ENCODE measurements at places on chromosomes 12 and 14. TPM values are rescaled to one million over a fixed set of nuclear protein-coding genes. Genes with fewer than 3 reads are reported as not detected.

Gene ARHGEF40
- 8.3 TPM for total RNA-seq

Gene RNU4-1
- under 0.01 TPM for total RNA-seq

Gene TTC8
- total RNA-seq = 9.6 TPM

Gene RERG
- total RNA-seq = not detected

Gene GPR162
- total RNA-seq = 0.76 TPM

Gene TRIM9
- total RNA-seq = not detected

Gene CEBPE
- total RNA-seq = not detected

Gene B3GNT4
- total RNA-seq = under 0.01 TPM

Gene PGF
- 44.8 TPM for total RNA-seq

DNA sequence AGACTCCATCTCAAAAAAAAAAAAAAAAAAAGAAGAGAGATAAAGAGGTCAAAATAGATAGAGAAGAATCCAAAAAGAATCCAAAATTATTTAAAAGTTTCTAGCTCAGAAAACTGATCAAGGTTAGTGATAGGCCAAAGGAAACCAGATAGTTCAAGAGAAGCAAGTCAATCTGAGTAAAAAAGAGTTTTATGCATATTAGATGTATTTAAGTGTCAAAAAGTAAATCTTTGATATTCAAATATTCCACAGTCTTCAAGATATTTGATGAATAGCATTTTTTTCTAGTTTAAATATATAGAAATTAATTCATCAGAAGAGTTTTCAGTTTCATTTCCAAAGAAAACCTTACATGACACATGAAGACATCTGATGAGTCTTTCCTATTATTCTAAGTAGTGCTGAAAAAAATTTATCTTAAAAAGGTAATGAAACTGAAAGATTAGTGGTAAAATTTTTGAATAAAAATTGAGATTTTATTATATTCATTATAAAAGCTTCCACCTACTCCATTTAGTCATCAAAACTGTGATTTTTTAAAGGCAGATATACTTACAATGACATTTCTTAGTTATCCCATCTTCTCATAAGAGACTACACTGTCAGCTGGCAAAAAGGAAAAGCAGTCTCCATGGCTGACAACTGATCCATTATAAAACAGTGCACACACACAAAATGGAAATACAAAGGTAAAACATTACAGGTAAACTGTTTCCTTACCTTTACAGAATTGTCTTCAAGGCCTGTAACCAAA, 68.6 kb downstream of the RPS6KA5 start:
- DNase-seq = no peak

DNA sequence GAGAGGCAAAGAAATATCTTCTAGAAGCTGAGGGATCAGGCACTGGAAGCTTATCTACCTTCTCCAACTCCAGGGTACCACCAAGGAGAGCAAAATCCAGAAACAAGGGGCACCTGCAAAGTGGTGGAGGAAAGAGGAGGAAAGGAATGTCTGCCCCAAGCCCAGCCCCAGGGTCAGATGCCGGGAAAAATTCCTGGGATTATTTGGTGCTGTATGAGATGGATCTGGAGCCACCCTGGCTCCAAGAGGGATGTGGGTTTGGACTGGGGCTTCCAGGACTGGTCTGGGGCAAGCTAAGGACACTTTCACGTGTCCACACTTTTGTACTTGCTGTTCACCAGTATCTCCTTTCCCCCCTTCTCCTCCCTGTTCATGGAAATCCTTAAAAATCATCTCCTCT, 69.8 kb downstream of the DPF3 start:
- DNase-seq = no peak

DNA sequence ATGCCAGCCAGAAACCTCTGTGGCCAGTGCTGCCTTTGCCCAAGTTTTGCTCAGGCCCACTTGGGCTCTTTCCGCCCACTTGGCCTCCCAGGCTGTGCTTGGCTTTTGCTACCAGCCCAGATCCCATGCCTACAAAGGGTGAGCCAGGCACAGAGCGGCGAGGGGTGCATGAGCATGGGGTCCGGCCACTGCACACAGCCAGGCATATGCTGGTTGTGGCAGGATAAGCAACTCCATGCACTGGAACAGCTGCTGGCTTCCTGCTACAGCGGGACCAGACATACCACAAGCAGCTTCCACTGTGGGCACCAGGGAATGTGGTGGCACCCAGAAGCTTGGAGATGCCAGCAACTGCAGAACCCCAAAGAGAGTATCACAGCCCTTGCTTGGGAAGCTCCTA, 45.7 kb upstream of the PRPF39 start:
- no peak for DNase-seq

DNA sequence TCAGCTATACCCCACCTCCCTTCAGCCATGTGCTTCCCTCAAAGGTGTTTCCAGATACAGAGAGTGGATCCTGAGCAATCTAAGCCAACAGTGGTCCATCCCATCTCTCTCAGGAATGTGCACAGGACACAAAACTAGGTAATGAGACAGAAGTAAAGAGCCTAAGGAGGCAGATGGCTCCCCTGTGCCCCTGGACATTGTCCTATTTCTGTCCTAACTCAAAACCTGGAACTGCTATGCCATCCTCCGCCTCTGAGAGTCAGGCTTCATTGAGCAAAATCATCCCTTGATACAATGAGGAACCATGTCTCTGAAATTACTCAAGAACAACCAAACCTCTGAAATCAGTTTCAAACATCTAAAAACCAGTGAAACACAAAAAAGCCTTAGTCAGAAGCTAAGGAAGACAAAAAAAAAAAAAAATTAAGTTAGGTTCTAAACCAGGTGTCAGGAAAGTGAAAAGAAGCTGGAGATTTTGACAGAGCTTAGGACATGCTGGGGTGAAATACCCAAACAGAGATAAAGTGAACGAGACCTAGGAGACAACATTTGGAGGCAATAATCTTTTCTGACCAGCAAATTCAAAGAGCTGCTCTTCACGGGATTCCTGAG, 200.3 kb upstream of the PLEKHG7 start:
- no peak for DNase-seq

GRCh38 chr14:60008042-60008441, 83.7 kb upstream of the PCNX4 start:
- no peak for DNase-seq

DNA sequence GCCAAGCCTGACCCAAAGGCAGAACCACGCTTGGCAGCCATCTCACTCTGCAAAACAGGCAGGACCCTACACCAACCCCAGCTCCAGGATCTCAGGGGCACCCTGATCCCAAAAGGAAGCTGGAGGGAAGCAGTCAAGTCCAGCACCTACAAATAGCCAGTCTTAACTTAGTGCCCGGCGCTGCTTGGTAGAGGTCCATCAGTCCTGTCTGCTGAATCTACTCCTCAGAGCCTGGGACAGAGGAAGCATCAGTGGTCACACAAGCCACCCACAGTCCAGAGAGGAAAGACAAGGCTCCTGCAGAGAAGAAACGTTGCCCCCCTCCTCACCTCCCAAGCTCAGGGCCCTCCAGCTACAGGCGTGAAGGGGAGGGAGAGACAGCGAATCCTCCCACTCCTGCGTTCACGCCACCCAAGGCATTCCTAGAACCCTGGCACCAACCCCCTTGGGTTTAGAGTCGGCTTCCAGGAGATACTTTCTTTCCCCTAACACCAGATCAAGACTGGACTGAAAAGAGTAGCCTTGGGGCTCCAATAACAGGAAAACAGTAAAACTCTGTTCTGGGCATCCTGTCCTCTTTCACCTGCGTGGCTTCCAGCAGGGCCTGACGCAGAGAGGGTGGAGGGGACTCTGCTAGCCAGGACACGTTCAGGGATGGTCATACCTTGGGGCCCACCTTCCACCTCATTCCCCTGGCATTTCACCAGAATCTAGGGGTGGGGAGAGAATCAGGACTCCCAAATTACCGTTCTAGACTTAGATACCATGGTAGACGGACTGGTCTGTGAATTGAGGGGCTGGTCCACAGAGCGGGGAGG, 1.2 kb downstream of the PXN start:
- peak; percentile 36 for DNase-seq

GRCh38 chr12:116354950-116355783, 77.7 kb upstream of the MED13L start:
- no peak for DNase-seq

GRCh38 chr12:80411787-80412186, 32.2 kb upstream of the PTPRQ start:
- no peak for DNase-seq

DNA sequence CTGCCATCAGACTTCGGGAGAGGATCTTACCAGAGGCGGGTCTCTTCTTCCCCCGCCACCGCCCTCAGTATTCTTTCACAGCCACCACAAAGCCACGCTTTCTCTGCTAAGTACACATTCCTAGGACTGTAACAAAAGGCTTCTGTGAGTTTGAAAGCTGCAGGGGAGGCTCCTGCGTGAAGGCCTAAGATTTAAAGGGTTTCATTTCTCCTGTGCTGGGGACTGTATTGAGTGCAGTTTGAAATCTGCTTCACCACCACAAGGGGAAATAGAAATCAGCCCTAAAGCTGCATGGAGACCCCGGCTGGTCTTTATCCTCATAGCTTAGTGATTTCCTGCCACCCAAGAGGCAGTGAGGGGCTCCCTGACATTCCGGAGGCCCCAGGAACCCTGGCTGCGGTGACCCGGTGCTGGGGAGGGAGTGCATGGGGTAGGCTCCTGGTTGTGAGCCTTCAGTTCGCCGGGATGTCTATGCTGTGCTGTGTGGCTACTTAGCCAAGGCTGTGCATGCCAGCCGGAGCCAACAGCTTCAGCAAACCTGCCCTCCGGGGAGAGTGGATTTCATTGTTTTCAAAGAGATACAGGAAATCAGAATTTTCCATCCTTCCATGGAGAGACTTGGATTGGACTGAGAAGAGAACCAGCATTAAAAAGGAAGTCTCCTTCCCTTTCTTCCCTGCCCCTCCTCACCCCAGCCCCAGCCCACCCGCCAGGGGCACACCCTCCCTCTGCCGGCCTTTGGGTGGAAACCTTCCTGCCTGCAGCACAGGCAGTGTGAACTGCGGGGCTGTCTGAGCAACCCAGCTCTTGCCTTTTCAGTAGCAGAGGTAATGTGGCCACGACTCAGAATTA, 163.3 kb downstream of the ETV6 start:
- DNase-seq = no peak

- DNase-seq = peak; percentile 65
Measured at GRCh38 chr14:69693145-69693544, 73.8 kb upstream of the SRSF5 start.

DNA sequence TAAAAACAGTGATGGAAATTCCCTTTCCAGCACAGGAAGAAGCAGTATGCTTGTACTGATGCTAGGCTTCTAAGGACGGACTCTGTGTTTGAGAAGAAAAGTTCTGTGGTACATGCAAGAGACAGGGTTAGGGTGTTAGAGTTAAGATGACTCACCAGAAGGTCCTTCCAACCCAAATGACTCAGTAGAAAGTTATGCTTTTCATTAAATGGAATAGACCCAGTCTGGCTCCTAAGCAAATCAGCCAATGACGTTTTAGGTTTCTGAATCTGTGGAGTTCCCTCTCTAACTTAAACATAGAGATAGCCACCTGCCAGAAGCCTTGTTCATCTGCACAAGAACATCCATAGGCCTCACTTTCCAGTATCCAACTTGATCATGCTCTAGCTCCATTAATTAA, 5.7 kb downstream of the PTHLH start:
- DNase-seq = peak; percentile 85

DNA sequence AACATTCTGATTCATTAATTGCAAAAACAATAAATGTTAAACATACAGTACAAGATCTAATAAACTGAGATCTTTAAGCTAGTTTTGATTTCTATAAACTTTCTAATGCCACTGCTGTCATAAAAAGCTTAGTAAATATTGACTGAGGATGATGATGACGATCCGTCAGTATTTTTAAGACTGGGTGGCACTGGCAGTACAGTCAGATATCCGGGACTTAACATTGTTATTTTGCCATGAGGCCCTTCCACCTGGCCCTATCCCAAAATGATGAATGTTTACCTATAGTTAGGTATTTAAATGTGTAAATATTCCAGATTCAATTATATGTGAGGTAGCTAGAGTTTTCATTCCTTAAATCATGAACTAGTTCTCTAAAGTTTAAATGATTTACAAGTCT, 158.5 kb downstream of the FOXA1 start:
- DNase-seq = no peak

DNA sequence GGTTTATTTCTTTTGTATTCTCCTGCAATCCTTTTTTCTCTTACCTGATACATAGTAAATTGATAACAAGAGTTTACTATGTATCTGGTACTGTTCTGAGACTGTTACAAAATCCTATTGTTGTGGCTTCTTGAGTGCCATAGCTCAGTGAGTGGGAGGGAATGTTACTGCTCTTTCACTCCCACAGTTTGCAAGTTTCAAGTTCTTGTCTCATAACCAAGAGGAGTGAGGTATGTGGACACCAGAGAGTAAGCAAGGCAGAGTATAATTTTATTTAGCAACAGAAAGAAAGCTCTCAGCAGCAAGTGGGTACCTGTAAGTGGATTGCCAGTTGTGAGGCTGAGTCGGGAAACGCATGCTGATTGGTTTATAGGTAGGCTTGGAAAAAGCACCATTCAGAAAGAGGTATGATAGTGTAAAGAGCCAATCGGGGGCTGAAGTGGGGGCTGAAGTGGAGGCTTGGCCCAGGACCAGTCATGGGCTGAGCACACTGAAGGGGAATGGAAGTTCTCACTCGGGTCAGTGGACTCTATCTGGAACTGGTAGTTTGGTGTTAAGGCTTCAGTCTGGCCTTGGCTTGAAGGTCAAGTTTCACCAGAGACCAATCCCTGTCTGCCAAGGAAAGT, 850.8 kb downstream of the TMTC2 start:
- DNase-seq = no peak

DNA sequence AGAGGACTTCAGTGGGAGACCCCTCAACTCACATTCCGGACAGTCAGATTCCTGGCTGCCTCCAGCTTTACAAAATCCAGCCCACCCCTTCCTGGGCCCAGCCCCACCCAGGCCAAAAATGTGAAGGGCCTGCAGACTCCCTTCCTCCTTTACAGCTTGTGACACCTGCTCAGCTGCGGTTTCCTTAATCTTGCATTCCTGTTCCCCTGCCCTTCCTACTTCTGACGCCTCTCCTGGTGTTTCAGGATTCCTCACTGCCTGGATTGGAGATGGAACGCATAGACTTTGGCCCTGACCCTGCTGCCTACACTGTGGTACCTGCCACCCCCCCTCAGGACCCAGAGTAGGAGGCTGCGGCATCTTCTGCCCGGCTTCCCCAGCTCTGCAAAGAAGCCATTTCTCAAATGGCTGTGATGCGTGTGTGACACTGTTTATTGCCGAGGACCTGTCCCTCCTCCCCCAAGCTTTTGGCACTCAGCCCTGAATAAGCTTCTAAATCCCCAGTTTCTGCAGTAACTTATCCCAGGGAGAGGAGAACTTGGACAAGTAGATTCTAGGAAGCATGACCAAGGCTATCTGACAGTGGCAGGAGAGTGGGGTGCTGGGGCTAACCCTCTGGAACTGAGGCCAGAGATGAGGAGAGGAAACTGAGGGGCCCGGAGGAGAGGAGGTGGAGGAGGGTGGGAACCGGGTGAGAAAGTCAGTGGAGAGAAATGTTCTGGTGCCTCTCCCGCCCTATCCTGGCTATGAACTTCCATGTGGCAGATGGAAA, 24.9 kb upstream of the BCDIN3D start:
- no peak for DNase-seq

DNA sequence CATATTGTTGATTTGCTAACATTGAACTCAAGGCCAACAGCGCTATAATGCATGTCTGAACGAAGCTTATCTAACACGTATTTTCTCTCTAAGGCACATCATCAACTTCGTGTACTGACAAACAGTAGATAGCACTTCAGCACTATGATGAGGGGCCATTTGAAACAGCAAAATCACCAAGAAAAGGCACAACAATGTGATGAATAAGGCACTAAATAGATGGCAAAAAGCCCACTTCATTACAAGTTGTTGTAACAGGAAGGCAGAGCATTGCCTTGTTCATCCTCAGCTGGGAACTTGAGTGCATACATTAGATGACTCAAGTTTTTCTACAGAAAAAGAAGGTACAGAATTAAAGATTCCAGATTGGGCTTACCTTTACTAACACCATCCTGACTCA, 75.2 kb downstream of the LIN7A start:
- DNase-seq = no peak
